ENCODE measurements at places on chromosomes 7 and 10.

GRCh38 chr10:24277771-24278170 is 68.8 kb downstream of the KIAA1217 start:
- H3K27ac ChIP-seq, result no peak overlapping the region
- DNase-seq, result no peak
- H3K4me1 ChIP-seq, result no peaks in the 10 kb centered on the region
- H3K4me3 ChIP-seq, result no peak overlapping the region
- no peaks in the 10 kb centered on the region for H3K36me3 ChIP-seq

- H3K4me1 ChIP-seq, result peaks cover 2% of the 10 kb centered on the region
- H3K27me3 ChIP-seq, result no peaks in the 10 kb centered on the region
- peak; percentile 59 for DNase-seq
- H3K4me3 ChIP-seq, result no peak overlapping the region
Measured at GRCh38 chr10:128738386-128738915, 612.2 kb upstream of the MKI67 start.

DNA sequence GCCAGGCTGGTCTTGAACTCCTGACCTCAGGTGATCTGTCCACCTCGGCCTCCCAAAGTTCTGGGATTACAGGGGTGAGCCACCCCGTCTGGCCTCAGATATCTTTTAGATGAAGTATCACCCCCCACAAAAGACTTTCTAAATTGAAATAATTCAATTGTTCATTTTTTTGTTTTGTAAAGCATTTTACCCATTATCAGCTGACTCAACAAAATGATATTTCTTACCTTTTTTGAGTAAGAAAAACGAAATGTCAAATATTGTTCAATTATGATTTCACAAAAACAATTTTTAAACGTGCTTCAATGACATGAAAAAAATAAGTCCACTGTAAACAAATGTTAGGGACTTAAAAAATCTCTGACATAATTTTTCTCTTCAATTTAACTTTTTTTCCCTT is 822 bp upstream of the PRPF18 start:
- DNase-seq, result no peak
- H3K4me1 ChIP-seq, result peaks cover 8% of the 10 kb centered on the region
- no peak overlapping the region for H3K27ac ChIP-seq
- H3K36me3 ChIP-seq, result no peaks in the 10 kb centered on the region
- H3K4me3 ChIP-seq, result no peak overlapping the region
- peaks cover 13% of the 10 kb centered on the region for H3K27me3 ChIP-seq

DNA sequence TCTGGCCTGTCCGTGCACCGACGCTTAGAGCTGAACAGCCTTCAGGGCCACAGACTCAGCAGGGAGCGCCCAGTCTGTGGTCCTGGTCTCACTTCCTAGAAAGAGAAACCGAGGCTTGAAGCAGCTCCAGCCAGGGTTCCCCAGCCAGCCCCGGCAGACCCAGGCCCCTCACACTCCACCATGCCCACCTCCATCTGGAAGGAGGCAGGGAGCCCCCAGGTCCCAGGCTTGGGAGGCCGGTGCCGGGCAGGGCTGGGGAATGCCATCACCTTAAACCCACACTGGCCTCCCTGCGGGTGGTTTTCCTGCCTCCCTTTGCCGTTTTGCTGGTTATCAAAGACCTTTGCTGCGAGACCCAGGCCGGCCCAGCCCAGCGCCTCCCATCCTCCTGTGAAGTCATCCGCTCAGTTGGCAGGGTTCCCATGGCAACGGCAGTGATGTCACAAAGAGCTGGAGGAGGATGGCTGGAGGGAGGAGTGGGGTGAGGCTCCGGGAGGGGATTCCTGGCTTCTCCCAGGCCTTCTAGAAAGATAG is 24.0 kb downstream of the ELFN1 start:
- peaks cover 4% of the 10 kb centered on the region for H3K27me3 ChIP-seq
- DNase-seq, result peak; percentile 80
- H3K27ac ChIP-seq, result peak overlapping the region; percentile 15
- H3K36me3 ChIP-seq, result peaks cover 4% of the 10 kb centered on the region

- DNase-seq, result peak; percentile 63
- H3K27ac ChIP-seq, result peak overlapping the region; percentile 59
- no peaks in the 10 kb centered on the region for H3K36me3 ChIP-seq
- H3K4me3 ChIP-seq, result no peak overlapping the region
- no peaks in the 10 kb centered on the region for H3K27me3 ChIP-seq
Measured at GRCh38 chr10:113347508-113347907, 205.3 kb upstream of the HABP2 start.

- no peaks in the 10 kb centered on the region for H3K27me3 ChIP-seq
- no peak overlapping the region for H3K27ac ChIP-seq
- H3K4me3 ChIP-seq, result no peak overlapping the region
Measured at GRCh38 chr7:45098983-45099839, 10.4 kb upstream of the NACAD start.

DNA sequence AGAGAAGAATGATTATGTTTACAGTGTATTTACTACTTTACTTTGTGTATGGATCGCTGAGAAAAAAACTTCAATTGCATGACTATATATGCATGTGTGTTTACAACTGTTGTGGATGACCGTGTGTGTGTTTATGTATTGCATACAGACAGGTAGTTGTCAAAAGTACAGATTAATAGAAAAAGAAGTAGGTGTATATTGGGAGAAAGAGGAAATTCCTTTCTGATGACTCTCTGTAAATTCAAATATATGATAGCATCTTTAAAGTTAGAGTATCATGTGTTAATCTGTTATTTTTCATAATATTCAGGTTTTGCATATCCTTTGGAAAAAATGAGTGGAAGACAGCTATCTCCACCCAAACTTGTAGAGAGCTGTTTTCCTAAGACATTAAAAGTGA is 160.4 kb upstream of the AGR3 start:
- no peaks in the 10 kb centered on the region for H3K27me3 ChIP-seq
- H3K4me3 ChIP-seq, result no peak overlapping the region
- no peak overlapping the region for H3K27ac ChIP-seq
- no peaks in the 10 kb centered on the region for H3K36me3 ChIP-seq

GRCh38 chr7:18770822-18771221 is 275.3 kb downstream of the HDAC9 start:
- no peaks in the 10 kb centered on the region for H3K4me1 ChIP-seq
- DNase-seq, result no peak
- H3K27ac ChIP-seq, result no peak overlapping the region
- no peaks in the 10 kb centered on the region for H3K27me3 ChIP-seq
- H3K36me3 ChIP-seq, result no peaks in the 10 kb centered on the region

DNA sequence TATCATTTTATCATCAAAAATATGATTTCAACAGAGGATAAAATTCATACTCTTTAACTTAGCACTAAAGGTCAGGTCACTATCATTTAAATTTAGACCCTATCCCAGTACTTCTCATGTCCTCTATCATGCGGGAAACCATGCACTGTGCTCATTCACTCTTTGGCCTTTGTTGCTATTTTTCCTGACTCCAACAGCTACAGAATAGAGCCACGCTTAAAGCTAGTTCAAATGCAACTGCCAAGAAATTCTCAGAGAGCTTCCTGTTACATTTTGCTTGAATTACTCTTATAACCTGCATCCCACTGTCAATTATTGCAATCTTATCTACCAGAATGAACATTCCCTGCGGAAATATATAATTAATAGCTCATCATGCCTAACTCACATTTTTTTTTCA is 58.3 kb downstream of the SEMA3A start:
- H3K27me3 ChIP-seq, result no peaks in the 10 kb centered on the region
- DNase-seq, result peak; percentile 88
- H3K36me3 ChIP-seq, result no peaks in the 10 kb centered on the region
- peak overlapping the region; percentile 4 for H3K27ac ChIP-seq
